Stimulated activated CD8-positive, alpha-beta memory T cell treated with anti-CD3 and anti-CD28 coated beads, Interleukin-7, amount 100 ng/mL, for 1 hour (primary cell): ENCODE measurements at places on chromosomes 13 and 19.

- no peak for DNase-seq
Observed at GRCh38 chr13:75749407-75749806, 113.3 kb downstream of the LMO7 start.

GRCh38 chr13:34879851-34880250 lies 62.2 kb upstream of the NBEA start:
- no peak for DNase-seq

GRCh38 chr13:39821977-39822376 lies 166.5 kb downstream of the COG6 start:
- no peak for DNase-seq

DNA sequence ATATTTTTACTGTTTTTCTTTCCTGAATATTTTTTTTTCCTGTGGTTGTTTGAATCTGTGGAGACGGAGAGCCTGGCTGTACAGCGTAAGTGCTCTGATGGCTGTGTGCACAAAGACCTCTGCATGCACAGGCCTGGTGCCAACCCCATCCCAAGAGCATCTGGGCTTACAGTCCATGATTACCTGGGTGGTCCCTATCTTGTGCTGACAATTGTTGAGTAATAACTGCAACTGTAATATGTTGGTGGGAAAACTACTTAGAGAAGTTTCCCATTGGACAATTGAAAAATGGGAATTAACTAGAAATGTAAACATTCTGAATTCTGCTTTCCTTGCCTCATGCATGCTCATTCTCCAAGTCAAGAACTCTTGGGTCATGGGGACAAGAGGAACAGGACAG lies 268.7 kb downstream of the SHISA2 start:
- no peak for DNase-seq

- no peak for DNase-seq
Observed at GRCh38 chr19:17136617-17137016, 61.0 kb downstream of the MYO9B start.

DNA sequence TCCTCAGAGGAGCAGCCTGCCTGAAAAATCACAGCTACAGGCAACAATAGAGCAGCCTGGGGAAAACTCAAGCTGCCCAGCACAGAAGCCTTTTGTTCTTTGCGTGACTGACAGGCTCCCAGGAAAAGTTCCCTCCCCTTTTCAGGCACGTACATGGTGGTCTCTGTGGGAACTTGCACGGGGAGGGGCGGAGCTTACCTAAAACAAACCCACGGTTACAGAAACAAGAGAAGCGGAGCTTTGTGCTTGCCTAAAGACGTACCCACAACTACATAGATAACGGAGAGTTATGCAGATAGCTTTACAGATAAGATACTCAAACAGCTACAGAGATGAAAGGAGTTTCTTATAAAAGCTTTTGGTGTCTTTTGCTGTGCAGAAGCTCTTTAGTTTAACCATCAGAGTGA lies 11.4 kb downstream of the ETFB start:
- DNase-seq = no peak

- DNase-seq = no peak
Observed at GRCh38 chr13:112880976-112881540, 88.0 kb upstream of the MCF2L start.
